ENCODE measurements at places on chromosomes 3 and 15.

DNA sequence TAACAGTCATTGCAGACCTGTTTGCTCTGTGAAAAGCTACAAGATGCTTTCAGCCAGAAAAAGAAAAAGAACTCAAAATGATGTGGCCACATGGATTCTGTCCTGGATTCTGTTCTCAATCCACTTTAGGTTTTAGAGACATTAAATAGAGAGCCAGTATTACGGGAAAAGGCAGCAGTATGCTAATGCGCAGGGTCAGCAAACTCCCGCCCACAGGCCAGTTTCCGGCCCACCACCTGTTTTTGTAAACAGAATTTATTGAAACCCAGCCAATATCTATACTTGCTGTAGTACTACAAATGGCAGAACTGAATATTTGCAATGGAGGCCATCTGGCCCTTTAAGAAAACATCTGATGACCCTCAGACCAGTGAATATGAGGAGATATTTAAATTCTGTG is 416.1 kb downstream of the ERC2 start:
- DNase-seq, result no peak

GRCh38 chr3:150469031-150469930 is 61.2 kb downstream of the TSC22D2 start:
- peak; percentile 86 for DNase-seq

DNA sequence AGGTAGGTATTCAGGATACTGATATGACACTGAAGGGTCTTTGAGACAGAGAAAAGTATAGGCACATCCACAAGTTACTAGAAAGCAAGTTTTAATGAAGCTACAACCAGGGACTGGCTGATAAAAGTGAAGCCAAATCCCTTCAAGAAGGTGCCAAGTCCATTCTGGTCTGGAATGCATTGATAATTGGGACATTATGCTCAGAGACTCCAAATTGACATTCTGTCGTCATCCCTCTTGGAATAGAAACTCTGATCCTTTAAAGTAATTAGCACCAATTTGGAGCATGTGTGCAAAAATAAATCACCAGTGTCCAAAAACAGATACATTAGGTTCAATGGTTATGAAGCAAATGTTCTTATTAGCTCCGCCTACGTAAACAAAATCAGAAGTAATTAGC is 47.3 kb upstream of the BCL6 start:
- DNase-seq, result no peak

- DNase-seq, result peak; percentile 35
These were observed 12.3 kb upstream of the KPNA4 start for GRCh38 chr3:160577556-160578195.

DNA sequence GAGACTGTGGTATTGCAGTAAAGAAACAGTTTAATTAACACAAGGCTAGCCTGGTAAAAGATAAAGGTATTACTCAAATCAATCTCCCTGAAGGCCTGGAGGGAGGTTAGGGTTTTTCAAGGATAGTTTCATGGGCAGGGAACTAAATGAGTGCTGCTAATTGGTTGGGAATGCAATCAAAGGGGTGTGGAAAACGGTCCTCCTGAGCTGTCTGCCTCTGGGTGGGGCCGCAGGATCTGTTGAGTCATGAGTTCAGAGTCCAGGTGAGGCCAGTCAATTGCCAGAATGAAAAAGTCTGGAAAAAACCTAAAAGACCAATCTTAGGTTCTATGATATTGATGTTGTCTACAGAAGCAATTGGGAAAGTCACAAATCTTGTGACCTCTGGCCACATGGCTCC is 293.2 kb downstream of the MCTP2 start:
- DNase-seq, result no peak

DNA sequence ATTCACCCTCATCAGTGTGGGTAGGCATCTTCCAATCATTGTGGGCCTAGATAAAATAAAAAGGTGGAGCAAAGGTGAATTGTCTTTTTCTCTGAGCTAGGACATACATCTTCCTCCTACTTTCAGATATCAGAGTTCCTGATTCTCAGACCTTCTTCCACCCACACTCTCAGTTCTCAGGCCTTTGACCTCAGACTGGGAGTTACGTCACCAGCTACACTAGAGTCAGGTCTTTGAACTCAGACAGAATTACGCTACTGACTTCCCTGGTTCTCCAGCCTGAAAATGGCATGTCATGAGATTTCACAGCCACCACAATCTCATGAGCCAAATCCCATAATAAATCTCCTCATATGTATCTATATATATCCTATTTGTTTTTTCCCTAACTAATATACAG is 39.0 kb downstream of the STRIT1 start:
- DNase-seq, result no peak

DNA sequence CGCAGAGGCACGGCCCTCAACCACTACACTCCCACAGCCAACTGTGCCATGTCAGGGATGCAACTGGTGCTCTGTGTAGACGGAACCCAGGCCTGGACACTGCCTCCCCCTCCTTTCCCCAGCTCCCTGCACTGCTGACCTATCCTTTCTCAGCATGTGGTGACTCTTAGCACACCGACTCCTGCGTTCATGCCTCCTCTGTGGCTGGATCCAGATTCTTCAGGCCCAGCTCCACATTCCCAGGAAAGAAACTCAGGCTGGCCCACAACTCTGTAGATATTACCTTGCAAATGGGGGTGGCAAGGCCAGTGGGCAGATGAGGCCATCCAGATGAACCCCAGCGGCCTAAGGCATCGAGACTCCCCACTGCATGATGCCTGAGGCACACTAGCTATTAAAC is 272.7 kb downstream of the OCA2 start:
- no peak for DNase-seq

DNA sequence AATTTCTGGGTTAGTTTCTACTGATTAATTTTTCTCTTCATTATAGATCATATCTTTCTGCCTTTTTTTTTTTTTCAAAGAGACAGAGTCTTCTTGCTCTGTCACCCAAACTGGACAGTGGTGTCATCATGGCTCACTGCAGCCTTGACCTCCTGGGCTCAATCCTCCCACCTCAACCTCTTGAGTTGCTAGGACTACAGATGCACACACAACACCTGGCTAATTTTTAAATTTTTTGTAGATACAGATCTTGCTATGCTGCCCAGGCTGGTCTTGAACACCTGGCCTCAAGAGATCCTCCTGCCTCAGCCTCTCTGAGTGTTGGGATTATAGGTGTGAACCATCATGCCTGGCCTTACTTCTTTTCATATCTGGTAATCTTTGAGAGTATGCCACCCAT is 73.3 kb upstream of the SLCO2A1 start:
- no peak for DNase-seq

DNA sequence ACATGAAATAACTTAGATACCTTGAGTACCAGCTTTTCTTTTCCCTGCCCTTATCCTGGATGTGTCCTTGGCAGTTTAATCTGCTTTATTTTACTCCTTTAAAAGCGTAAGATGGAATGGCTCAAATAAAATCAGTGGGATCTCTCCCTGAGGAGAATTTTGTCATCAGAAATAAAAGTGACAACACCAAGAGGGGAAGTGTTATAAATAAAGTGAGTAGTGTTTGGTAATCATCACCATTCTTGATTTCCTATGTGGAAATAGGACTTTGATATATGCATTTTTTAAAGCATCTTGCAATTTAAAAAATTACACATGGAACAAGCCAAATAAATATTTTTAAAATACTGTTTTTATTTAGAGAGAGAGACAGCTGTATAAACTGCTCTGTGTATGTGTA is 76.5 kb downstream of the MBNL1 start:
- DNase-seq, result no peak

- DNase-seq, result no peak
These were observed 498.5 kb upstream of the GRM7 start for GRCh38 chr3:6362406-6362805.

DNA sequence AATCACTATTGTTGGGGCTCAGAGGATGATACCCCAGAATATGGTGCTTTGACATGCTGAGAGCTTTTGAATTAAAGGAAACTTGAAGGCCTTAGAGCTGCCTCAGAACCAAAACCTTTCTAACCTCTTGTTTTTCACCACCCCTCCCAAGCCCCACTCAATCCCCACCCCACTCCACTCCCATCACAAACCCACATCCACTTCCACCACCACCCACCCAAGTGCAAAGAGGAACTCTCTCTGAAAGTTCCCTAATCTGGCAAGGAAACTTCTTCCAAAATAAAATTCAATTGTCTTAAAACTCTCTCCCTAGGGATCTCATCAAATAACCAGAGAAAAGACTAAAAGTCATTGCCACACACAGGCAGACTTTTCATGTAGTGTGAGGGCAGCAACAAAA is 301.2 kb upstream of the ARHGEF26 start:
- DNase-seq, result no peak

GRCh38 chr3:100782906-100783305 is 73.6 kb downstream of the TFG start:
- DNase-seq, result no peak

DNA sequence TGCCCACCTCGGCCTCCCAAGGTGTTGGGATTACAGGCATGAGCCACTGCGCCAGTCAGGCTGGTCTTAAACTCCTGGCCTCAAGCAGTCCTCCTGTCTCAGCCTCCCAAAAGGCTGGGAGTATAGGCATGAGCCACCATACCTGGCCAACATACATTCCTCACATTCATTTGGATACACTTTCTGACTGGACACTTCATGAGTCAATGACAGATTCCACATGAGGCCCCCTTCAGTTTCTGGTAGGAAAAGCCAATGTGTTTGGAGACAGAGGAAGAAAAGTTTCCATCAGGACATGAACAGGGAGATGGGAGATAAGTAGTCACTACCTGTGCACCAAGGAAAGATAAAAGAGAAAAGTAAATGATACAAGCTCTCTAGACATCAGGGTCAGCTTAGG is 49.4 kb upstream of the GSK3B start:
- no peak for DNase-seq

DNA sequence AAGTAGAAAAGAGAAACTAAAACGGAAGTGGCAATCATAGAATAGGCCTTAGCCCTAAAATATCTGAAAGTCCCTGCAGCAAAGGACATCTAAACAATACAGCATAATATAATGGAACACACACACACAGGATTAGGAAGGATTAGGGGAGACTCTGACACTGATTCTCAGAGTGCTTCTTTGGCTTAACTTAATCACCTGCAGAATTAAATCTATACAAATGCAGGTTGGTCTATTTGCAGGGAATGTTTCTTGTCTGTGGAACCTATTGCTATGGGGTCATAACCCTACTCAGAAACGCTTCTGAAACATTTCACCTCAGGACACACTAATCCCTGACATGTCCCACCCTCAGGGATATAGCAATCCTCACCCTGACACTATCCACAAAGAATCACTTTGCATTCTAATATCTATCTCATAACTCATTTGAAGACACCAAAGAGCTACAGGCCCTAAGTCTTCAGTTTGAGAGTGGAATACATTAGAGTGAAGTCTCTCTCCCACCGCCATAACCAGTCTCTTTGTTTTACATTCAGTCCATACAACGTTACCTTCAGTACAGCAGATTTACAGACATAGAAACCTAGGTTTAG is 1041.2 kb downstream of the TUSC7 start:
- no peak for DNase-seq

GRCh38 chr3:30710017-30710416 is 103.6 kb downstream of the TGFBR2 start:
- DNase-seq, result no peak

GRCh38 chr3:7075901-7076300 is 215.0 kb downstream of the GRM7 start:
- no peak for DNase-seq

GRCh38 chr3:119589102-119589773 is 8.4 kb upstream of the PLA1A start:
- DNase-seq, result no peak

GRCh38 chr3:100570811-100571210 is 38.6 kb upstream of the ADGRG7 start:
- no peak for DNase-seq

DNA sequence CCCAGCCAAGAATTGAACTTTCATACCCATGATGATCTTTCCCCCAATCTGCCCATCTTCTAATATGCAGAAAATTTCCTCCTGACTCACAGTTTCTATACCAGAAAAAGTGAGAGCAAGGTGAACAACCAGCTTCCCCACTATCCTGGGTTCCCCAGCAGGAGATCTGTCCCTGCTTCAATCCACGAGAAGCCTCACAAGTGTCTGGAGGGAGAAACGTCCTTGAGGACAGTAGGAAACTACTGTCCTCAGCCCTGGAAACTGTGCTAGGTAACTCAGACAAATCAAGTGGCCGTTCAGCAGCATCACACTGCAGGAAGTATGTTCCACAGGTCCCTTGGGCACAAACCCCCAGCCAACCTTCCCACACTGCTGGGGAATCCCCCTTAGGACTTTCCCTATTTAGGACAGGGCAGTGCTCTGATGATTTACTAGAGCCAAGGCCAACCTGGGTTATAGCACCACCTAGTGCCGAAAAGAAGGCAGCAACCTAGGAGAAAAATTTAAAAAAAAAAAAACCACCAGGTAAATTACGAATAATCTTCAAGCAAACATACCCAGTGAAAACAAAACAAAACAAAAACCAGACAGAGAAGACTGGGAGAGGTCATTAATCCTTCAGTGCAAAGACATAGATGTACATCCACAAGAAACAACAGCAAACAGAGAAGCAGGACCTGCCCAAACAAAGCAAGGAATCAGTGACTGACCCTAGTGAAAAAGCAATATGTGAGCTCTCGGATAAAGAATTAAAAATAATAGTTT is 36.0 kb downstream of the MORC1 start:
- no peak for DNase-seq

- no peak for DNase-seq
These were observed 59.8 kb upstream of the UNC13C start for GRCh38 chr15:53918180-53919079.

DNA sequence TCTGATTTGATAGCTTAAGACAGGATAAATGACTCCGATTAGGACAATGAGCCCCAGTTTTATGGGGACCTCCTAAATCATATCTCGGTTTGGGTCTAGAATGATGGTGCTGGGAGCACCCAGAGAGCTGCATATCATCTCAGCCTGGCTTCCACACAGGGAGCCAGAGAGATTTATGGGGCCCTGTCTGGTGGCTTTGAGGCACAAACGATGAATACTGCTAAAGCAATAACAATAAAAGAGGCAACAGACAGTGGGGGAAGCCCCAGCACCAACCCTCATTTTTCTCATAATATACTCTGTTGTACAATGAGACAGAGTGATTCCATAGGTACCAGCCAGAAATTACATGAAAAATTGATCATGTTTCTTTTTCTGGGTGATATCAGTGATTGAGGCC is 889.0 kb upstream of the CFAP20DC start:
- no peak for DNase-seq

DNA sequence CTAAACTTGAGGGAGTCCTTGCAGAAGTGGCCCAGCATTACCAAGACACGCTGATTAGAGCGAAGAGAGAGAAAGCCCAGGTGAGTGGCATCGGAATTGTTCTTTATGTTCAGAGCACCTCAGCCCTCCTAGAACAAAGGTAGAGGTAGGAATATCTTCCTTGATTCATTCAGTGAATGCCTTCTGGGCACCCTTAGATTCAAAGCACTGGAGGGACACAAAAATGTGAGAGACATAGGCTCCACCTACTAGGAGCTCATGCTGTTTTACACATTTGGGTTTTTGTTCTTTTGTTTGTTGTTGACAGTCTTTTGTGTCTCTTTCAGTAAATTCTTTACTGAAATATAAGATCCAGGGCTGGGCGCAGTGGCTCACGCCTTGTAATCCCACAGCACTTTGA is 68.2 kb downstream of the IQGAP1 start:
- no peak for DNase-seq

Data from AG09309 (cell line).